ENCODE measurements at places on chromosomes 6 and 20.

GRCh38 chr6:47188588-47189021 is 121.1 kb downstream of the TNFRSF21 start:
- DNase-seq = peak; percentile 28

GRCh38 chr20:49982072-49982345 is 771 bp upstream of the SNAI1 start:
- no peak for DNase-seq

DNA sequence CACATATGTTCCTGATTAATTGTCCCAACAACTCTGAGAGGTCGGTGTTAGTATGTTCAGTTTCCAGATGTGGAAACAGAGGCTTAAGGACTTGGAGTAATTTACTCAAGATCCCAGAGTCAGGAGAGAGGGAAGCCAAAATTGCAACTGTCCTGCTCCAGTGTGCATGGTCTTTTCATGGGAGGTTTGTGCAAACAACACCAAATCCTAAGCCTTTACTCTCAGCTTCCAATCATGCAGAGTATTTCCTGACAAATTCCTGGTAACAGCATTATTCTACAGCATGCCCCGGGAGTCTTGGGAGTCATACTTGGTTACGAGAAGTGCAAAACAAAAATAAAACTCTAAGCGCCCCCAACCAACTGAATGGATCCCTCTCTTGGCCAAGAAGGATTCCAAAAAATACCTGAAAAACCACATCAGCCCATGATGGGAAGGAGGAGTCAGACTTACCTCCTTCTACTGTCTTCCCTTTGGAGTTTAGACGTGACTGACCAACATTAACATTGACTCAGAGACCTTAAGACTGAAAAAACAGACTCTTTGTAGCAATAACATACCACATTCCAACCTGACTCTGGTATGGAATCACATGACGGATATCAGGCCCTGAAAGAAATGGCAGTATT is 30.8 kb upstream of the PPP1R3G start:
- no peak for DNase-seq

GRCh38 chr20:19738951-19739350 is 19.1 kb upstream of the RIN2 start:
- no peak for DNase-seq

- DNase-seq = no peak
These were observed 70.6 kb downstream of the HDDC2 start for GRCh38 chr6:125231133-125231532.

- DNase-seq = no peak
These were observed 31.8 kb upstream of the BLCAP start for GRCh38 chr20:37559312-37560027.

DNA sequence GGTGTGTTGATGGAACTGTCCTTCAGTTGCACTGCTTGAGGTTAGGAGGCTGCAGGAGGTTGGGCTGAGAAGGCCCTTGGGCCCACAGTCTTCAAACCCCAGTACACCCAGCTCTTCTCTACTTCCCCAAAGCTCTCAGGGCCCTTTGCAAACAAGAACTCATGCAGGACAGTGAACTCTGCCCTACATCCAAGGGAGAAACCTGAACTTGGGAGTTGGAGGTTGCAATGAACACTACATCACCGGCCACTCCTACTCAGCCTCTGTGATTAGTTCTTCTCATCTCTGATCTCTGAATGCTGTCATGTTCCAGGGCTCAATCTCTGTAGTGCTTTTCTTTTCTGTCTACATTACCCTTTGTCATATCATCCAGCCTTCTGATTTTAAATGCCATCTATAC is 148.5 kb upstream of the PDE7B start:
- DNase-seq = no peak
